GM12864 (cell line): ENCODE measurements at places on chromosomes 1 and 21.

DNA sequence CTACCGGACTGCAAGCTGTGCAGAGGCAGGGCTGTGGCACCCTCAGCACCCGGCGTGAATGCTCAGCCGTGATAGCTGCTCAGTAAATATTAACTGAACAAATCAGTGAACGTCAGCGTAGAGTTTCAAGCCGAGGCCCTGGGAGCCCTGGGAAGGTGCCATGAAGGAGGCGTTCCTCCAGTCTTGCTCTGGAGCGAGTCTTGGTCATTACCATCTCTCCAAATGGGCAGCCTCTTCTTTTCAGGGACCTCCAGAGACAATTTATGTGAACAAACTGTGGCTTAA lies 449.2 kb downstream of the CAMTA1 start:
- no peak for DNase-seq

DNA sequence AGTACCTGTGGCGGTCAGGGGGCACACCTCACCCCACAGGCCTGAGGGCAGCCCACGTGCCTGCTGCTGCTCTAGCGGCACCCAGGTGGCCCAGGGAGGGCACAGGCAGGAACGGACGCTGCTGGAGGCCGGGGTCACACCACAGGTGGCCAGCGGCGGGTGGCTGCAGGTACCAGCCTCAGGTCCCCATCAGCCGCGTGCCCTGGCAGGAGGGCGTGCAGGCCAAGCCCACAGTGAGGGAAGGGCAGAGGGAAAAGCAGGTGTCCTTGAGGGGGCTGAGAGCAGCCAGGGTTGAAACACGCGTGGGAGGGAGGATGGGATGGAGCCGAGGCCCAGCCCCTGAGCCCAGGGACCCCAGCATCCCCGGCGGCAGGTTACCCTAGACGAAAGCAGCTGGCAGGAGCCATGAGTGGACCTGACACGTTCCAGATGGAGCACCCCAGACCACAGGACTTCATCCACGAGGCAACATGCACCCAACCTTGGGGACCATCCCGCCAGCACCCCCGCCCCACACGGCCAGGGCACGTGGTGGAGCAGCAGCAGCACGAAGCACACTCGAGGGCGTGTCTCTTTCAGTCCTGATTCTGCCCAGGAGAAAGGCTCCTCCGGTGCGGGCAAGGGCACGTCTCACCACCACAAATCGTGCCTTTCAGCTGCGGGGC lies 3.7 kb downstream of the SLC19A1 start:
- no peak for DNase-seq

DNA sequence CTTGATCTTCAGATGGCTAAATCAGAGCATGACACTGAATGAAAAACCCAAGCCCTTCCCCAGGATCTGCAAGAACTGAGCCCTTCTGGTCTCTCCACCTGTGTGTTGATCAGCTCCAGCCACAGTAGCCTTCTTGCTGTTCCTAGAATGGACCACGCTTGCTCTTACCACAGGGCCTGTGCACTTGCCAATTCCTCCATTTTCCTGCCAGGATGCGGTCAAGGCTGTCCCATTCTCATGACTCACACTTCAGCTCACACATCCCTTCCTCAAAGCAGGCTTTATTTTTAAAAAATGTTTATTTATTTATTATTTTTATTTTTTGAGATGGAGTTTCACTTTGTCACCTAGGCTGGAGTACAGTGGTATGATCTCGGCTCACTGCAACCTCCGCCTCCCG lies 43.6 kb upstream of the GRHL3 start:
- no peak for DNase-seq

- no peak for DNase-seq
These were observed 635.7 kb downstream of the KIF26B start for GRCh38 chr1:245790441-245790840.

- no peak for DNase-seq
These were observed 30.3 kb upstream of the ID3 start for GRCh38 chr1:23589585-23589986.

DNA sequence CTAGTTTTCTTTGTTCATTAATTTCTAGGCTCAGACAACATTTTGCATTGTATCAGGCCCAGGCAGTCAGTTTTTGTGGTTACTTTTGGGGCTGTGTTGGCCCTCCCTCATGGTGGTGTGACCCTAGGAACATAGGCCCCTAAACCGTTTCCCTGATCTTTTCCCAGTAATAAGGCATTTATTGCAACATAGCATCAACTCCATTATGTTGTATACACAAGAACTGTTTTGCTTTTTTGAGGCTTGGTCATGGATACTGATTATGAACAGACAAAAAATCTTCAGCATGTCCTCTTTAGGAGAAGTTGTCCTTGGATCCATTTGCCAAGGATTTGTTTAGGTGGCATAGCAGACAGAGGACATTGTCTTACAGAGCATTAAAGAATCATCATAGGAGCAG lies 10.3 kb downstream of the B3GALT2 start:
- no peak for DNase-seq

- no peak for DNase-seq
These were observed 55.5 kb upstream of the ESRRG start for GRCh38 chr1:216778737-216779136.

DNA sequence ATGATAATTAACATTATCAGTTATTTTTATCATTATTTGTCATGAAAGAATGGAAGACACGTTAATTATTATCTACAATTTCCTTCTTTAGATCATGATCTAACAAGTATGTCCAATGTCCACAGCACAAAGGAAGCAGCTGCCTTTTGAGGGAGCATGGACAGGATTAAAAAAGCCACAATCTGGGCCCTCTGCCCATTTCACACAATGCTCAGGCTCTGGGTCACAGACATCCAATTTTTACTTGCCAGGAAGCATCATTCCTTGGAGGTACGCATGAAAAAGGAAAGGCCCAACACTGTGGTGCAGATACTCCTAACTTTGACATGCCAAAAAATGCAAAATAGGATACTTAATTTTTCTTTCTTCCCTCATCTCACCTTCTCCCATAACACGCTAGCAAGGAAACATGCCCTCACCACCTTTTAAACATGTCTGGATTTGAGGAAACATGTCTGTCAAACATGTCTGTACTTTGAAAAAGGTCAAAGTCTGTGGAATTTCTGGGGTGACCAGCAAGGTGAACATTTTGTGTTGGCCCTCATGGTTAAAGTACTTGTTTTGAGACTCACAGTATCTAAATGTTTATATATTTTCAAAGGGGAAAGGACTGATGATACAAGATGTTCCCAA lies 40.0 kb downstream of the GADD45A start:
- DNase-seq: no peak

DNA sequence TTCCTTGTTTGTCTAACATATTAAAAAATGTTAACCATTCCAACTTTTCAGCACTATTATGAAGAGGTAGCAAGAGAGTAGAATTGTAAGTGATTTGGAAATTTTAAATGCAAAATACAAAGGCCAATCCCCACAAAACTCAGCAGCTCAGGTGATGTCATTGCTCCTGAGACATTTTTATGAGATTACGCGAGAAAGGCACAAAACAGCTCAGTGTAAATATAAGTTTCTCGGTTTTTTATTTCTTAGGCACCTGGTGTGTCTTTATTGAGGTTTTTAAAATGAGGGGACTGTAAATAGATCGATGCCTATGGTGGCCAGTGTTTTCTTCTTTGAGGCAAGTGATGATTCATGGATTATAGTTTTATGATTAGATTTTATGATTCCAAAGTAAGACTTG lies 6.1 kb downstream of the ABCG1 start:
- no peak for DNase-seq

DNA sequence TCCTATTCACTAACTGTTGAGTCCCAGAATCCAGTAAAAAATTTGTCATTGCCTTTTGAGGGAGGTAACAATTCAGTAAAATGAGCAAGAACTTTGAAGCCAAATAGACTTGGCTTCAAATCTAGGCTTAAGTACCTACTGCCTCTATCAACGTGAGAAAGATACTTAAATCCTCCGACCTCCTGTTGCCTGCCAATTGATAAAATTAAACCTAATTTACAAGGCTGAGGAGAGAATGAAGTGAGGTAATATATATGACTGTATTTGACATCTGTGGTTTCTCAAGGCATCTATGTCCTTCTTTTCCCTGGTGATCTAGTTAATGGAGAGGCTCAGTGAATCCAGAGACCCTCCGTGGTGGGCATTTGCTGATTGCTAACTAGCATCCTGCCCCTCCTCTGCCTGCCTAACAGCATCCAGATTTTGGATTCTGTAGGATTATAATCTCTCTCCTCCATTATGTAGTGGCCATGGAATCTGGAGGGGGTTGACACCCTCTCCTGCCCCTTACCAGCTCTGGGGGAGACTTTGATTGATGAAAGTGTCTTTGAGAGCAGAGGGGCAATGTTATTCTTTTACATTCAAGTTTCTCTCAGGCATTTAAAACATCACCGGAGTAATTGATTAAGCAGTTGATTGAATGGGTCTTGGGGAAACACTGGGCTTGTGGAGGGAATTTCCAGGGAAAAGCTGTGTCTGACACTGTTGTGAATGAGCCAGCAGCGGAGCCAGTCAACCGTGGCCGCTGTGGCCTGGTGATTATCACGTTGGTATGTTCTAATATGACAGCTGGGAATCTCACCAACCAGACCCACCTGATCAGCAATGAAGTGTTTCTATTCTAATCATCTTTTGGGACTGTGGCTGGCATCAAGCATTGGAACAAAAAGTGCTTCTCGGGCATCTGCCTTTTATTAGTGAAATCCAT lies 140.7 kb upstream of the FAM78B start:
- no peak for DNase-seq

DNA sequence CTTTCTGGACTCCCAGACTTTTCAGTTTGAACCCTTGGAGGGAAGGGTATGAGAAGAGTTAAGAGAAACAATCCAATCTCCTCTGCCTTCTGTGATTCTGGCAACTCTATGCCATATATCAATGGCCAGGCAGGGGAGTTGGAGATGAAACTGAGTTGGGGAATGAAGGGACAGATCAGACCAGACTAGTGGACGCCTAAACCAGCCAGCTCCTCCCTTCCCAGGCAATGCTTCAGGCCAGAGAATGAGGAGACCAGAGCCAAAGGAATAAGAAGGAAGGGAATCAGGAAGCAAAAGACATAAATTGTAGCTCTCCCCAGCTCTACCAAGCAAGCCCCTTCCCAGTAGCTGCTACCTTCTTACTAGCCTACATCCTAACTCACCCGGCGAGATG lies 22.7 kb downstream of the PLEKHA6 start:
- DNase-seq: no peak

- DNase-seq: no peak
These were observed 11.2 kb downstream of the DYRK3 start for GRCh38 chr1:206646504-206646903.

DNA sequence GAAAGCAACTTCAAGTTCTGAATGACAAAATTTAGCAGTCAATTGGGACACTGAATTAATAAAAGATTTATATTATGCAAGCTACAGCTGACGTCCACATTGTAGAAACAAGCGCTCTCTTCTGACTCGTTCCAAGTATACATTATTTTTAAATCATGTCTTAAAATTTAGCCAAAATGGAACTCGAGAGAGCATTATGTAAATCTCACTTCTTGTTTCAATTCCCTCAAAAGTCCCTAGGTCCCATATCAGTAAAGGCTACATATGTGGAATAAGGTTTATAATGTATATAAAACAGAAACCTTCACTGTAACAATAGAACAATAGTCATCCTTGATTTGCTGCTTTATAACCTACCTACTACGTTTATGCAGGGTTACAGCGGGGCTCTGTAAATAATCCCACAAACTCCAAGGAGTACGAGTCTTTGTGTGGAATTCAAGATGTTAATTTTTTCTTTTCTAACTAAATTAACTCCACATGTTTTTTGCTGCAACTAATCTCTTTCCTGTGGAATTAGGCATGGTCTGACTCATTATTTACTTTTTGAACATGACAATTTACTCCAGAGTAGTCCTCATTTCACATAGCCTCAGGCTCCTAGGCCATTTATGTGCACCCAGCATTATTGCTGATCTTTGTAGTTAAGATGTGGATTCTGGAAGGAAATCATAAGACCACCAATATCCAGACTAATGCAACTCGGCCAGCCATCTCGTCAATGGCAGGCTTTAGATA lies 785.1 kb downstream of the LTN1 start:
- DNase-seq: no peak

DNA sequence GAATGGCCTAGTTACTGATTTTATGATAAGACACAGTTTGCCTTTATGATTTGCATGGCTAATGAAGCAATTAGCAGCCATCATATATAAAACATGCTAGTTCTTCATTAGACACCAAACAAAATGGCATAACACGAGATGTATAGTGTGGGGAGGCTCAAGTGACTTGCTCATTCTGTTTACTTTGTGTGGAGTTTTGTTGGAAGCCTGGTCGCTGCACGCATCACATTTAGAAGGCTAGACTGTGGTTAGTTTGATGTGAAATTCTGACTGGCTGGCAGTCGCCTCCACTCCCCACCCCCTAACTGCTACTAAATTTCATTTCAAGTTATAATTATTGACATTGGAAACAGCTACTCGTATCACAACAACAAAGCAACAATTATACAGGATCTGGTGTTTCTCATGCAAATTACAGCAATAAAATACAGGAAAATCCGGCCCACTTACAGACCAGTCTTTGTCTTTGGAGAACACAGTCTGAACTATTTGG lies 356.1 kb downstream of the LMO4 start:
- no peak for DNase-seq

- DNase-seq: no peak
These were observed 6.1 kb downstream of the DFFB start for GRCh38 chr1:3863231-3863935.
